Type B pancreatic cell (in vitro differentiated cells): ENCODE measurements at places on chromosomes 6 and 20. TPM values are rescaled to one million over a fixed set of nuclear protein-coding genes. Genes with fewer than 3 reads are reported as not detected.

Gene HLA-DMB
- total RNA-seq: 0.43 and 0.80 TPM in 2 replicates

Gene OR2H1
- total RNA-seq: not detected in 2 replicates

Gene DNAH8
- 0.05 and 0.14 TPM in 2 replicates for total RNA-seq

GRCh38 chr6:113416170-113416569 lies 441.0 kb upstream of the MARCKS start:
- no peak for DNase-seq

DNA sequence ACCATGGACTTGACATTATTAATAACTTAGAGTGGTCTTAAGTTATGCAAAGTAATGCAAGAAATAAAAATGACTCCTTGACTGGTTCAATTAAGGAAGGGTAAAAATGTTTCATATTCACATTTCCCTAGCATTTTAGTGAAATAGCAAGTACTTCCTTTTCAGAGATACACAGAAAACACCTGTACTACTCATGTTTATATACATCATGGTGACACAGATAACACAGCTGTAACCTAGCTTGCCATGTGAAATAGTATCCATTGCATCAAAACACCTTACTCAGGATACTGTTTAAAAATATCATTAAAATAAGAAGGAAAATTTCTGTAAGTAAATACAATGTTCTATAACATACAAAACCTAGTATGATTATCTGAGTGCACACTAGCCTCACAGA lies 102.4 kb downstream of the AHI1 start:
- DNase-seq: no peak

DNA sequence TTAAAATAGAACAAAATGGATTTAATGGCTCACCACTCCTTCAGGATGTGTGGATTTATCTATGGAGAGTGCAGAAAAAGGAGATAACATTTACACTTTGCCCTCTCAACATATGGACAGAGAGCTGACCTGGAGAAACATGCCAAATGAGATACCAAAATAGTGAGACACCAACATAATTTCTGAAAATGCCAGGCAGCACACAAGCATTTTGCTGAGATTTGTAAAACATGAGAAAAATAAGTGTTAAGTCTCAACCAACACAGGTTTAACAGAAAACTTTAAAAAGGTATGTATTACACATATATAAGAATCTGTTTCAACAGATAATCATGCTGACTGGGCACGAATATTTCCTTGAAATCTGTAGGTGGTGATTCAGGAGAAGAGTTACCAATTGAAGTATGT lies 145.2 kb downstream of the REV3L start:
- DNase-seq: no peak

DNA sequence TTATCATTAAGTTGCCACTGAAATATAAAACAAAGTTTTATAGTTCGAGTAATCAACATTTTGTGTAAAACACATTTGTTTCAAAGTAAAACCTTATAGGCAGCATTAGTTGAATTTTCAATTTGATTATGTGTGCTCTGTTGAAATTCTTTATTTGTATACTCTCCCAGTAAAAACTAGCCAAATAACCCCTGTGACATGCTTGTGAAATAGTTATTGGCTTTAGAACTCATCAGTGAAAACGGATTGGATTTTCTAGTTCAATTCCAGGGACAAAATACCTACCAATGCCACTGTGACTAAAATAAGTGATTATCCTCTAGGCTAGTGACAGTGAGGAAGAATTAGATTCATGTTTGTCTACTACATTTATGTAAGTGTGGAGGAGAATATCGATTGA lies 212.9 kb downstream of the TMEM200A start:
- no peak for DNase-seq

- DNase-seq: no peak
These were observed 251.4 kb downstream of the DOK5 start for GRCh38 chr20:54726687-54727300.

GRCh38 chr20:23048283-23049200 lies 930 bp downstream of the THBD start:
- no peak for DNase-seq

DNA sequence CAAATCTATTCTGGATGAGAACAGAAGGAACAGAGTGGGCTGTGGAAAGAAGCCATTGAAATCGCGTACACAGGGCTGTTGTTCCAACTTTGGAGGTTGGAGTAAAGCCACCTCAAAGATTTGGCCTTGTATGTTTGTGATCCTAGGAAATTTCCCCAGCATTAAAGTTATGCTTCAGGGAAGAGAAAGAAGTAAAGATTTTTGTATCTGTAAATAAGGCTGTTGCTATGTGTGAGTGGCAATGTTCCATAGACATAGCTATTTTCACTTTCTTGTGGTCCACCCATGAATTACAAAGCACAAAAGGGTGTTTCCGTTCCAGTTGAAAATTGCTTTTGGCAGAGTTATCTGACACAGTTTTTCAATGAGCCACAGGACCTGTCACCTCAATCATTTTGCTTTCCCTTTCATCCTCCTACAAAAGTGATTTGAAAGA lies 321.3 kb downstream of the TFAP2B start:
- no peak for DNase-seq

GRCh38 chr20:52231230-52231746 lies 39.7 kb upstream of the ZFP64 start:
- DNase-seq: no peak
